ENCODE measurements at places on chromosomes 2 and 18. TPM values are rescaled to one million over a fixed set of nuclear protein-coding genes. Genes with fewer than 3 reads are reported as not detected.

The FLACC1 gene
- polyA plus RNA-seq: 2.3 TPM

GRCh38 chr2:230418341-230419016 lies 2.5 kb downstream of the SP100 start:
- no peak for DNase-seq

- no peak for DNase-seq
Measured at GRCh38 chr2:8159211-8159965, 522.5 kb upstream of the ID2 start.

DNA sequence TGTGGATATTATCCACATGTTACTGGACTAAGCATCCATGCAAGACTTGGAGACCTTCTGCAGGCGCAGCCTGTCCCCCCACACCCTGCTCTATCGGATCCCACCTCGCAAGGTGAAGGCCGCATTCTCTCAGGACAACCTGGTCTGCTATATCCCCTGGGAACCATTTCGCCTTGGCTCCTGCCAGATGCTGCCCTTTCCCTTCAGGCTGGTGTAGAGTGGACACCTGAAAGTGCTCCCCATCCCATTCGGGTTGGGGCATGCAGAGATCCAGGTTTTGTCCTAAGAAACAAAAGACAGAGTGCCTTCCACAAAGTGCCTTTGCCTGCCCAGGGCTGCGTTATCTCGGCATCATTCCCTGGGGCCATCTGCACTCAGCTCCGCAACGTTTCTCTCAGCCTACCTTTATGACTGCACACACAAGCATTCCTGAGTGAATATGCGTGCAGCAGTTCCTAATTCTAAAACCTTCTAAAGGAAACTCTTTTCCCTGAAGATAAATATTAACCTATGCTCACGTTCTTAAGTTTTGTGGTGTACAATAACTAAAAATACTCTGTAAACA lies 20.5 kb downstream of the FHL2 start:
- no peak for DNase-seq

The SPDYA gene
- 1.1 TPM for polyA plus RNA-seq

DNA sequence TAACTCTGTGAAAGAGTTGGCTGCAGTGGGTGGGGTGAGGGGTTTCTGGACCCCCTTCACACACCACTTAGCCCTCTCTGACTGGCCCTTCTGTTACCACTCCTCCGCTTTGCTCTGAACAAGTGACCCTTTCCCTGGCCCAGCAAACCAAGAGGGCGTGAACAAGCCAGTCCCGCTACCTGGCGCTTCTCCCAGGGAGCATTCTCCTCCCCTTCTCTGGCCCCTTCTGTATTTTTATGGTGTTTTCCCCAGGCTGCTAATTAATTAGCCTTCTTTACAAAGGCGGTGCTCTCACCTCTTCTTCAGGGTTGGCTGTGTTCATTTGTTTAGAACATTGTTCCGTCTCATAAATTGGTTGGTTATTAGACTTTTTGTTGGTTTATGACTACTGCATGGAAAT lies 180.1 kb downstream of the MGAT5 start:
- DNase-seq: no peak

- DNase-seq: no peak
Measured at GRCh38 chr2:164328310-164328709, 293.0 kb downstream of the GRB14 start.

The CRYBA2 gene
- polyA plus RNA-seq: not detected

DNA sequence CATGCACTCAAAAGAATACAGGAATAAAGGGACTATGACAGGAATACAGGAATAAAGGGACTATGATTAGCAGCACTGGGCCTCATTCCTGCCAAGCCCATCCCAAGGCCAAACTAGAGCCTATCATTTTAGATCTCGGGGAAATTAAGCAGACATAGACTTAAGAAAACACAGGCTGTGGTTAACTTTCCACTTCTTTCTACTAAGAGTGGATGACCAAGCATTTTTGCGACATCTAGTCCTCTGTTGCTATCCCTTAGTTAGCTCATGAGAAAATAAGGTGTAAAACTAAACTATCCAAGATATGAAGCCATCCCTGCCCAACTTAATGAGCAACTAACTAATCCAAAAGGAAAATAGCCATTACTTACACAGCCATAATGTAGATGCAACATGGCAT lies 5.9 kb downstream of the LYPD1 start:
- no peak for DNase-seq

DNA sequence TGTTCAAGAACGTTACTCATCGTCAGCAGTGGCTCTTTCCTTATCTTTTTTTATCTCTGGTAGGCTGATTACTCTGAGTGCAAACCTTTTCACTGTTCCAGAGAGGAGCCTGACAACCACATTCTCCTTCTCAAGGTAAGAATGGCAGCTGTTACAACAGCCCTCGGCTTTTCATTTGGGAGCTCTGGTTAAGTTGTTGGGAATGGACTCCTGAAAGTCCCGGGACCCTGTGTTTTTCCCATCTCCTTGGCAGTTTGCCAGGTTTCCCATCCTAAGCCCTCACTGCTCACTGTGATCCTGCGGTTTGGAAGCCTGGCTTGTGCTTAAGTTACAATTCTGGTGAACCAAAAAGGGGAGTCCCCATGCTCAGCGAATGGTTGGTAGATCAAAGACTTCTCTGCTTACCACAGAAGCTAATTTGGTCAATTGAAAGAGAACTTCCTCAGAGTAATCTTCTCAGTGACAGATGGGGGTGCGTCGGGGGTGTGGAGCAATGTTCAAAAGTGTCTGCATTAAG lies 122.3 kb downstream of the LYPD6B start:
- DNase-seq: no peak

The TMEM214 gene
- polyA plus RNA-seq: 51.3 TPM

DNA sequence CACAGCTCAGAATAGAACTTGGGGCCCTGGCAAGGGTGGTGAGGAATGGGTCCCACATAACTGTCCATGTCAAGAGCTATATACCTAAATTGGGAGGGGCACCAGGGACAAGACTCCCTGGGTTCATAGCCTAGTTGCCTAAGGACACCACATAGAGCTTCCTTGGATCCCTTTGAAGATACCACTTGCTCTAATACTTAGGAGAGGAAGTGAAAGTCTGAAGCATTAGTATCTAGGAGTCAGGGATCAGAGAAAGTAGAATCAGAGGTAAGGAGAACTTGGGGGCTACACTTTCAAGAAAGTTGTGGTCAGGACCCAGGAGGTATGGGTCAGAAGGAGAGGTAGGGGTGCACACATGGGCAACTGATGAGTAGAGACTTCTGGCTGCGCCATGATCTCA lies 318.2 kb upstream of the SLC39A10 start:
- DNase-seq: no peak

DNA sequence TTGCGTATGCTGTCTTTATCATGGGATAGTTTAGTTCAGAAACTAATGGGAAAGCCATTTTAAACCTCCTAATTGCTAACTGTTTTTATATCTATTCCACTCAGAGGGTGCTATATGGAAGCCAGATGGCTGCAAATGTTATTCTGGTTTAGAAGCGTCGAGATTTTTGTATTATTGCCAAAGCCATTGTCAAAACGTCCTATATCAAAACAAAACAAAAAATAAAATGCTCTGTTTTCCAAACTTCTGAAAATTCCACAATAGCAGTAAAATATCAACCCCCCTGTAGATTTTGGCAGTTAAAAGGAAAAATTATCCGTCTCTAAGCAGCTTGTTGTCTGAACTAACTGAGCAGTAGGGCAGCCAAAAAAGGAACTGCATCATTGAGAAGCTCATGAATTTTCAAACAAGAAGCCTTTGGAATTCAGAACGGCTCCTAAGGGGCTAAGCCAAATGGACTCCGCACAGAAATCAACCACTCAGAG lies 195.4 kb upstream of the CWC22 start:
- DNase-seq: peak; percentile 27

GRCh38 chr18:31577195-31577594 lies 14.5 kb upstream of the TTR start:
- no peak for DNase-seq

GRCh38 chr18:9775178-9775577 lies 67.1 kb downstream of the RAB31 start:
- DNase-seq: no peak

The FOXD4L1 gene
- polyA plus RNA-seq: 0.31 TPM

The EHBP1 gene
- polyA plus RNA-seq: 55.3 TPM

The DNAH6 gene
- 2.5 TPM for polyA plus RNA-seq

GRCh38 chr18:26383454-26384270 lies 157.4 kb downstream of the TAF4B start:
- DNase-seq: no peak

GRCh38 chr18:48519431-48520100 lies 19.3 kb upstream of the CTIF start:
- no peak for DNase-seq
